DMS53 (cell line): ENCODE measurements at places on chromosomes 2 and 18.

- DNase-seq = no peak
Measured at GRCh38 chr18:31943878-31944816, 1.2 kb upstream of the TRAPPC8 start.

DNA sequence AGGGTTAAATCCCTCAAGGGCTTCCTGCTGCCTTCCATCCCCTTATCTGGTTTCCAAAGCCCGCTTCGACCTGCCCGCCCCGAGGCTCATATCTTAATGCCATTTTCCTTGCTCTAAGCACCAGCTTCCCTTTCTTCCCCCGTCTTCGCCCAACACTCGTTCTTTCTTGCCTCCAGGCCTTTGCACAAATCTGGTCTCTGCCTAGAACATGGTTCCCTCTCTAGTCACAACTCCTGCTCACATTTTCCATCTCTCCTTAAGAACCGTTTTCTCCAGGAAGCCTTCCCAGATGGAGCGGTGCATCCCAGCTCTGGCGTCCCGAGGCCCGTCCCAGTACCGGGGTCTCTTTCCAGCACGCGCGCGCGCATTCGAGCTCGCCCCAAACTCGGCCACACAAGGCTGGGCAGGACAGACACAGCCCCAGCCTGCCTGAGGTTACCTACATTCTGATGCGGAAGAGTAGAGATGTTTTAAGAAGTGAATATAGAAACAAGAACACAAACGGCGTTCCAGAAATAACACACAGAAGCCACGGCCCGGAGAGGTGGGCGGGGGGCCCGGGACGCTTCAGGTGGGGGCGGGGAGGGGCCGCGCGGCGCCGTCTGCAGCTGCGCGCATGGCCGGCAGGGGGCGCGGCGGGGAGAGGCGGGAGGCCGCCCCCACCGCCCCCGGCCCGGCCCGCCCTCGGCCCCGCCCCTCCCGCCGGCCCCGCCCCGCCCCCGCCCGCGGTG lies at the start of gene DGKD:
DGKD (plus strand) TSS at position 726 of the 731 bp plus-strand sequence. CDS start 25 bp downstream, outside the sequence.
- DNase-seq = peak; percentile 72

DNA sequence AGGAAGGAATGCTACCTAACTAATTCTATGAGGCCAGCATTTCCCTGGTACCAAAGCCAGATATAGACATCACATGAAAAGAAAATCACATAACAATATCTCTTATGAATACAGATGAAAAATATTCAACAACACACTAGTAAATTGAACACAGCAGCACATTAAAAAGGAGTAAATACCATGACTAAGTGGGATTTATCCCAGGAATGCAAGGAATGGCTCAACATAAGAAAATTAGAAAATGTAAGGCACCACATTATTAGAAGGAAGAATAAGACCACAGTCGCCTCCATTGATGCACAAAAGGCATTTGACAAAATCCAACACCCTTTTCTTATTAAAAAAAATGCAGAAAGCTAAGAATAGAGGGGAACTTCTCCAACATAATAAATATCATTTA lies 133.9 kb downstream of the TTC32 start:
- DNase-seq = no peak

- peak; percentile 99 for DNase-seq
Measured at GRCh38 chr2:237438080-237438940, 24.3 kb upstream of the COL6A3 start.

DNA sequence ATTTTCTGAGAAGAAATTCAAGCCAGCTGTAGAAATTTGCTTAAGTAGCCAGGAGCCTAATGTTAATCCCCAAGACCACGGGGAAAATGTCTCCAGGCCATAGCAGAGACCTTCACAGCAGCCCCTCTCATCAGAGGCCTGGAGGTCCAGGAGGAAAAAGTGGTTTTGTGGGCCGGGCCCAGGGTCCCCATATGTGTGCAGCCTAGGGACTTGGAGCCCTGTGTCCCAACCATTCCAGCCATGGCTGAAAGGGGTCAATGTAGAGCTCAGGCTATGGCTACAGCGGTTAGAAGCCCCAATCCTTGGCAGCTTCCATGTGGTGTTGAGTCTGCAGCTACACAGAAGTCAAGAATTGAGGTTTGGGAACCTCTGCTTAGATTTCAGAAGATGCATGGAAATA lies 14.2 kb upstream of the TTC21B start:
- no peak for DNase-seq

GRCh38 chr18:23316988-23317387 lies 136.1 kb upstream of the RIOK3 start:
- DNase-seq = no peak

DNA sequence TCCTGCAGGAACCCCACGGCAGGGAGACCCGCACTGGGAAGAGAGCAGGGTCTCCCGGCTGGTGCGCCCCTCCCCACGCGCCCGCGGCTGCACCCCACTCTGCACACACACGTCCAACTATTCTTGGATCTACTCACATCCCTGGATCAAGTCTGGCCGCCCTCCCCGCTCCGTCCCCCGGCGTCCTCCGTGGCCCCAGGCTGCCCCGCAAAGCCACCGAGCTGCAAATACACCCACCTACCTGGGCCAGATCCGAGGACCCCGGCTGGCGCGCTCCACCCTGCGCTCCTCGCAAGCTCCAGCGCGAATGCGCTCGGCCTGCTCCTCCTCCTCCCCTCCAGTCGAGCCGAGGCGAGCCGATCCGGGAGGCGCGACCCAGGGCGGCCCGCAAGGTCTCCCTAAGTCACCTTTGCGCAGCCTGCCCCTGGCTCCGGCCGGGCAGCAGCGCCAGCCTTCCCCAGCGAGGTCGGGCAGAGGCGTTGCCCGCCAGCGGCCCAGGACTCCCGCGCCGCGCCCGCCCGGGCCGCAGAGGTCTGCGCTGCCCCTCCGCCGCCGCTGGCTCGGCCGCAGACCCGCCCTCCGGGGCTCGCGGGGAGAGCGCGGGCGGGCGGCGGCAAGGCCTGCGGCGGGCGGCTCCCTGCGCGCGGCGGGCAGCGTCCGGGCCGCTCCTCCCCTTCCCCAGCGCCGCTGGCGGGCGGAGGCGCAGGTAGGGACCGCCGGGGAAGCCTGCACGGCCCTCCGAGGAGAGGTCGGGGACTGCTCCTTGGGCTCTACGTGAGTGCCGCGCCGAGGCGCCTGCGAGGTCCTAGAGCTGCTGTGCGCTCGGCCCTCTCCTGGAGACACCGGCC lies 126.0 kb downstream of the OSBPL1A start:
- peak; percentile 80 for DNase-seq

DNA sequence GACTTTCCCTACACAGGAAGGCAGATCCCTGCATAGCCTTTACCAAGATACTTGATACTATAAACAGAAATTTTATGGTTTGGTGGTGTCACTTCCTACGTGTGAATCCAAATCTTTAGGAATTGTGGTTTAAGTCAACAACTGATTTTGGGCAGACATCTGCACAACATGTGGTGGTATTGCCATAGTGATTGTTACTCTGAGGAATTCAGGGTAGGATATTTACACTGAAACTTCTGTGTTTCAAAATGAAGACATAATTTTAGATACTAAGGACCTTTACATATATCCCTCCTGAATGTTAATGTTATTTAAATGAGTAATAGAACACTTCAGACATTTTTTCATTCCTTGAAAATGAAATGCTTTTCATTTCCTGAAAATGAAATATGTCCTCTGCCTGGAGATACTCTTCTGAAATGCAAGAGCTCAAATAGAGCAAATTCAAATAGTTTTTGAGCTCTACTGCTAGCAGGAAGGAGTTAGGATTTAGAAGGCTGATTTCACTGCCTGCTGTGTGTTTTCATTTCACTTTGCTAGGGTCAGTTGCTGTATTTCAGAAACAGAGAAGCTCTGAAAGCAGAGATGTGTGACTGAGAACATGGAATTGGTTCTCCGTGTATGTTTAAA lies 77.2 kb downstream of the MDH1 start:
- no peak for DNase-seq

- no peak for DNase-seq
Measured at GRCh38 chr2:237140689-237141285, 55.1 kb downstream of the COPS8 start.

- DNase-seq = no peak
Measured at GRCh38 chr2:126942427-126943203, 43.9 kb downstream of the TEX51 start.

DNA sequence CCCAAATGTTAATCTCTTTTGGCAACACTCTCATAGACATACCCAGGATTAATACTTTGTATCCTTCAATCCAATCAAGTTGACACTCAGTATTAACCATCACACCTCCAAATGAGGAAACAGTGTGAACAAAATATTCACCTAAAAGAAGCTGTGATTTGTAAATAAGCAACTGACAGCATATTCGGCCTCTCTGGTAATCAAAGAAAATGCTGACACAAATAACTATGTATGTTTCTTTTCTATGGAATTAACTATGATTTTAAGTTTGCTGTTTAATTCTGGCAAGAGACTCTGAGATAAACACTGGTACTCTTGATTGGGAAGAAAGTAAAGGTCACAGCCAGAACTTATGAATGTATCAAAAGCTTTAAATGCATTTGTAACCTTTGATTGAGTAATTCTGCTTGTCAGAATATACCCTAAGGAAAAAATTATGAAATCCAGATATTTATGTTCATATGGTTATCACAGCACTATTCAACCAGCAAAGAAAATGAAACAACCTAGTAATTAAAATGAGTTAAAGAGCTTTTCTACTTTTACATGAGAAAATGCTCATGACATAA lies 3.6 kb upstream of the GYPC start:
- DNase-seq = no peak

DNA sequence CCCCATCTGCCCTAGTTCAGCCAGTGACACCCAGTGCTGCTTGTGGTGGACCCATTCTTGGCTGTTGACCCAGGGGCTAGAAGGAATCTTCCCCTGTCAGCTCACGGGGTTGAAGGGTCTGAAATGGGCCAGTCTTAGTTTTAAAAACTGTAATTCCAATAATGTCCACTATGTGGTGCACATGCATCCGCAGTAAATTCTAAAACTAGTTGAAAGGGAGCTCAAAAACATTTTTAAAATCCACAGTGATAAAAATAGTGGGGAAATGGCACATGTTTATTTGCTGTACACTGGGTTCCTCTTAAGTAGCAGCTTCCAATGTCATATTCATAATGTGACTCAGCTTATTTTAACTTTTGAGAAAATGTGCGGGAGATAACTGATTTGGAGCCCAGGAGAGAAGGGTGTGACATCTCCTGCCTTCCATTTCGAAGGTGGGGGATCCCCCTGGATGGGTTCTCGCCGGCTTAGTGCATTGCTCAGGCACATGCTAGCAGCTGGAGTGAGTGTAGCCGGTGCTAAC lies 32.8 kb downstream of the GRHL1 start:
- DNase-seq = peak; percentile 58

- DNase-seq = no peak
Measured at GRCh38 chr2:231177156-231178025, 21.0 kb upstream of the ARMC9 start.

- no peak for DNase-seq
Measured at GRCh38 chr2:222942561-222942960, 81.7 kb downstream of the ACSL3 start.

GRCh38 chr2:50582164-50582563 lies 449.8 kb downstream of the NRXN1 start:
- DNase-seq = peak; percentile 49

DNA sequence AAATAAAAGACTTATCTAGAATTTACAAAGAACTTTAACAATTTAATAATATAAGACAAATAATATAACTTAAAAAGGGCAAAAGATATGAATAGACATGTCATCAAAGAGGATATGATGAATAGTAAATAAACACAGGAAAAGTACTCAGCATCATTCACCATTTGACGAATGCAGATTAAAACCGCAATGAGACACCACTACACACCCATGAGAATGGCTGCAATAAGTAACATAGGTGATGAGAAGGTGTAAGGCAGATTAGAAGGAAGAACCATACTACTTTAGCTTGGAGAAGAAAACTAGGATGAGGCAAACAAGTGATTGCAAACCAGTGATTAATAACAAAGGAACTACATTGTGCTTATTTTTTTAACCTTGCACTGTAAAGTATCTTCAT lies 152.0 kb downstream of the CYRIA start:
- DNase-seq = no peak

DNA sequence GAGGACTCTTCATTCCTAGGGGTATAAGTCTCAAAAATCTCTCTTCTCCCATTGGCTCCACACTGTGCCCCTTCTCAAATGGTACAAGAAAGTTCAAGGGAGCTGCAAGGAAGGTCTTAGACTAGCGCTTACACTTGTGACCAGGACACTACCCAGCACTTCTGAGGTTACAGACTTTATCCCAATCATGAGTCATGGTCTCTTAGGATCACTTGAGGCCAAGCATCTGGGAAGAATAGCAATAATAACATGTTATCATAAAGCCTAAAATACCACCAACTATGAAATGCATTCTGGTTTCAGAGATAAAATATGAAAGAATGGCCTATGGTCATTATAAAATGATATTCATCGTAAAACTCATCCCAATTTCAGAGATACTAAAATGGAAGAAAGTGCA lies 309.9 kb upstream of the PKDCC start:
- DNase-seq = no peak

DNA sequence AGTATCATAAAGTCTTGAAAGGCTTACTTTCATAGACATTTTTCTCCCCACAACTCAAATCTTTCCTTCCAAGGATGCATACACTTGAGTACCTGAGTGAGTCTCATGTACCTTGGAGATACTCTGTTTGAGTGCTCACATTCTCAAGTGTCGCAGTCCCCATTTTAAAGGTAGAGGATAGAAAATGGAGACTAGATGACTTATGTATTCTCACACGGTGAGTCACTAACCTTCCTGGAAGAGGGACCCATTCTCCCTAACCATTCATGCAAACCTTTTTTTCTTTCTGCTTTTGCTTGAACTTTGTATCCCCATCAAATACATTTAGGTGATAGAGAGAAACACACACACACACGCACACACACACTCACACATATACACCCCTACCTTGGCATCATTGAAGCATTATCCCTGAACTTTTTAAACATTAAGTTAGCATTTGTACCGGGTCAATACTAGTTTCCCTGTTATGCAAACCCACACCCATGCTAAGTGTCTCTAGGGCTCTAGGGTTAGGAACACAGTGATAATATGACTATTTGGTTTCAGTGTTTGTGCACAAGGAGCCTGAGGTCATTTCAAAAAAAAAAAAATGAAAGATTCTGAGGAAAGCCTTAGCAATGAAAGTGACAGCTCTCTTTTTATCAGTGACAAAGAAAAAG lies 236.2 kb downstream of the IKZF2 start:
- peak; percentile 55 for DNase-seq

GRCh38 chr2:96869822-96870625 lies at the start of gene SEMA4C:
SEMA4C (minus strand) TSS chr2:96870080; CDS start chr2:96867886, 2,194 bp downstream.
- peak; percentile 88 for DNase-seq

GRCh38 chr2:118762290-118762689 lies 85.2 kb downstream of the EN1 start:
- no peak for DNase-seq

- DNase-seq = no peak
Measured at GRCh38 chr2:136022396-136023146, 37.1 kb upstream of the DARS1 start.

GRCh38 chr2:9461079-9461478 lies 13.3 kb upstream of the IAH1 start:
- DNase-seq = no peak

DNA sequence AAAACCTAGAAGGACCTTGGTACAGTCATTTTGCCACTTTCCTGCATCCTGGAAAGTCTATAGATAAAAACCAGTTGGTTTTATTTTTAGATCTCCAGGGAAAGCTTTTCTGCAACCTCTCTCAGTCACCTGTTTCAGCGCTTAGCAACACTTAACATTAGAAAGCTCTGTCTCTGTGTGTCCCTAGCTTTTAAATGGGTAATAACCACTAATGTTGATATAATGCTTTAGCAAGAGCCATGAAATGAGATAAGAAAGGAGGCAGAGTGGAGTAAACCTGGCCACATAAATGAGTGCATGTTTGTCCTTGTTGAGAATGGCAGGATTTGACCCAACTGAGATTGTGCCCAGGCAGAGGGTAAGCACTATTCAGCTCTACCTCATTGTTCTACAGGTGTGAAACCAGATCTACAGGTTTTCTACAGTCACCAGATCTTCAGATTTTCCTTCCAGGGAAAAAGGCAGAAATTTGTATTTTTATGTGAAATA lies 44.8 kb downstream of the MARCHF4 start:
- peak; percentile 17 for DNase-seq
